ENCODE measurements at places on chromosomes 5 and 9. TPM values are rescaled to one million over a fixed set of nuclear protein-coding genes. Genes with fewer than 3 reads are reported as not detected.

Gene KIAA0825
- 0.68 TPM for polyA plus RNA-seq

Gene NMUR2
- polyA plus RNA-seq, result not detected

Gene CKMT2
- polyA plus RNA-seq, result not detected

Gene TAS2R1
- polyA plus RNA-seq, result not detected

Gene GCNT1
- polyA plus RNA-seq, result 2.9 TPM

Gene CNTNAP3B
- not detected for polyA plus RNA-seq

Gene IL9
- not detected for polyA plus RNA-seq

Gene DROSHA
- polyA plus RNA-seq, result 44.1 TPM

Gene FBP2
- polyA plus RNA-seq, result not detected

Gene ABO
- not detected for polyA plus RNA-seq

Gene SLC24A2
- polyA plus RNA-seq, result not detected

Gene C9
- not detected for polyA plus RNA-seq

Gene ENHO
- not detected for polyA plus RNA-seq

Gene ARHGEF28
- not detected for polyA plus RNA-seq

Gene FAXDC2
- 0.30 TPM for polyA plus RNA-seq

Gene PLEKHG4B
- polyA plus RNA-seq, result not detected

Gene C6
- polyA plus RNA-seq, result not detected

Gene DAB2
- polyA plus RNA-seq, result not detected

Gene CSF1R
- polyA plus RNA-seq, result 0.72 TPM

Gene IL13
- polyA plus RNA-seq, result not detected

Gene RXFP3
- polyA plus RNA-seq, result not detected

Gene SAP30L
- polyA plus RNA-seq, result 18.1 TPM

Gene CAAP1
- polyA plus RNA-seq, result 12.8 TPM

Gene ST8SIA4
- polyA plus RNA-seq, result 5.8 TPM

Gene GPR21
- polyA plus RNA-seq, result not detected

Gene WWC1
- polyA plus RNA-seq, result 0.02 TPM

Gene SOWAHA
- polyA plus RNA-seq, result not detected

Gene UIMC1
- 17.5 TPM for polyA plus RNA-seq

Gene C9orf153
- not detected for polyA plus RNA-seq

Gene LAMC3
- polyA plus RNA-seq, result 0.07 TPM

Gene POC5
- 10.6 TPM for polyA plus RNA-seq

Gene FOXD4L5
- not detected for polyA plus RNA-seq

Gene HMGCS1
- 8.9 TPM for polyA plus RNA-seq

Gene ACOT12
- not detected for polyA plus RNA-seq

Gene SVEP1
- polyA plus RNA-seq, result not detected

Gene IFNA2
- not detected for polyA plus RNA-seq

Gene GPR150
- 3.3 TPM for polyA plus RNA-seq

Gene DDX4
- polyA plus RNA-seq, result not detected

Gene DOCK8
- 84.6 TPM for polyA plus RNA-seq

Gene HNRNPAB
- 62.4 TPM for polyA plus RNA-seq

Gene TLX3
- polyA plus RNA-seq, result not detected

Gene AJM1
- polyA plus RNA-seq, result not detected

Gene IL33
- polyA plus RNA-seq, result not detected

Gene SLC6A7
- not detected for polyA plus RNA-seq

Gene KCNN2
- not detected for polyA plus RNA-seq

Gene ANKRD18B
- polyA plus RNA-seq, result not detected

Gene HNRNPA0
- 20.7 TPM for polyA plus RNA-seq

Gene ROPN1L
- polyA plus RNA-seq, result 1.4 TPM

Gene FOXD4L4
- not detected for polyA plus RNA-seq

Gene SPATA31E1
- polyA plus RNA-seq, result not detected

Gene FREM1
- polyA plus RNA-seq, result not detected

Gene WHRN
- polyA plus RNA-seq, result 0.12 TPM

Gene TRMO
- 24.5 TPM for polyA plus RNA-seq

Gene NRARP
- polyA plus RNA-seq, result not detected

Gene TMEM215
- polyA plus RNA-seq, result not detected

Gene PCDHGB4
- polyA plus RNA-seq, result not detected

Gene THOC3
- 161 TPM for polyA plus RNA-seq
